GOT3 (cell line): ENCODE measurements at places on chromosomes 1 and 21.

GRCh38 chr1:47508702-47509431 lies 71.0 kb downstream of the FOXD2 start:
- no peak for DNase-seq

GRCh38 chr1:4079815-4080214 lies 179.7 kb upstream of the C1orf174 start:
- DNase-seq: no peak

- no peak for DNase-seq
Measured at GRCh38 chr1:76807543-76808260, 59.6 kb upstream of the ST6GALNAC5 start.

- DNase-seq: no peak
Measured at GRCh38 chr1:171800851-171801250, 19.4 kb downstream of the METTL13 start.

DNA sequence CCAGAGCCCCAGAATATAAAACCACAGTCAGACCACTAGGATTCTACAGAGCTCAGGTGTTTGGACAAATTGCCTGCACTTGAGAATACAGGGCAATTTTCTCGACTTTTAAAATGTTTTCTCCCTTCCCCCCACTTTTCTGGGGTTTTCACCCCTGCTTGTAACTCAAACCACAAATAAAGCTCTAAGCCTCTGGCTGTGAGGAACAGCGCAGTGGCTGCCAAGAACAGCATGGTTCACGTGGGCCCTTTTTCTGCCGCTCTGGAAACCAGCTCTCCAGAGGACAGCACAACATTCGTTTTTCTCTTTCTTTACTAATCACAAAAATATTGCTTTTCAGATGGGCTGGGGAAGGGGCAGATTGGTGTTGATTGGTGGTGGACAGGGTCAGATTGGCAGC lies 102.2 kb upstream of the JUN start:
- DNase-seq: no peak

DNA sequence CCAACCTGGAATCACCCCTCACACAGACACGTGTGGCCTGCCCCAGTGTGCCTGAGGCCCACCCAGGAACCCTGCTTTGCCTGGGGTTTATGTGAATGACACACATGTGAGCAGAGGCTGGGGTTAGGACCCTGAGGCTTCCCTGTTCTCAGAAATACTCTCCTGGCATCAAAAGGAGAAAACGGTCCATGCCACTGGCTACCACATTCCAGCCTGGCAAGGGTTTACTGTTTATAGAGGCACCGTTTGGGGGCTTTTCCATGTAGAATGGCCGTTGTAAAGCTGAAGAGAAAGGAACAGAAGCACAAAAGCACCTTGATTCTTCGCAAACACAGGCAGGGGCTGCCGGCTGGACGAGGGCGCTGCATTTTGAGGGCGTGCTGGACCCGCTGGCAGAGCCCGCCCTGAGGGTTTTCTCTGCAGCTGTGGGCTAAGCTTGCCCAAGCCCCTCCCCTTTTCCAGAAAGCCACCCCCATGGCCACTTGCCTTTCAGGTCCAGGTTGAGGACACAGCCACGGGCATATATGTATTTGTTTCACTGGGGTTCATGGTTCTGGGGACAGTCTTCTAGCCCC lies 13.0 kb downstream of the TFF3 start:
- DNase-seq: no peak

- no peak for DNase-seq
Measured at GRCh38 chr1:78758506-78758905, 108.9 kb downstream of the IFI44 start.

- DNase-seq: no peak
Measured at GRCh38 chr1:205072881-205073280, 11.4 kb downstream of the TMEM81 start.

DNA sequence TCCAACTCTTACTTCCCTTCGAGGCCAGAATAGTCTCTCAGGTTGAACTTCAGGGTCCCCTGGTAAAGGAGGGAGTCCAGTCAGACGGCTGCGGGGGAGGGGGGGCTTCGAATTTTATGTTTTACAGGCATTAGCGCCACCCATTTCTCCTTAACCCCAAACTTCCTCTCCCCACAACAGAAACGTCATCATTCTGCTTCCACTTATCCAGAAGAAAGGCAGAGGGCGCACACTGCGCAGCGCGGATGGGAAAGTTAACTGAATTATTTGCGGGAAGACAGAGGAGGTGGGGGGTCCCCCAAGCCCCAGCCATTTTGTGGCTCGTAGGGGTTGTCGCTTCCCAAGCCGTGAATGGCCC lies 529 bp upstream of the PRMT2 start:
- no peak for DNase-seq

GRCh38 chr1:94272388-94272787 lies 35.0 kb upstream of the ARHGAP29 start:
- no peak for DNase-seq

DNA sequence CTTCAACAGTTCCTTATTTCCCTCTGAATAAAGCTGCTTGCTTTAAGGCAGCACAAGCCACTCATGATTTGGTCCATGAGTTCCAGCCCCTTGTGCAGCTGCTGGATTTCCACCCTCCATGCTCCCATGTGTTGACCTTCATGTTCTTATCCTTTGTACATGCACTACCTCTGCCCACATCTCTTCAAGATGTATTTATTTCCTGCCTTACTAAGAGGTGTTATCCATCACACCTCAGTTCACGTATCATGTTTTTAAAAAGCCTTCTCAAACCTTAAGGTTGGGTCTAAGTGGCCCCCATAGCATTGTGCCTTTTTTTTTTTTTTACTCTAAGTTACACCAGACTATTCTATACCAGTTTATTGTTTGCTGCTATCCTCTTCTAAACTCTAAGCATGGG lies 107.7 kb downstream of the SIPA1L2 start:
- no peak for DNase-seq

- no peak for DNase-seq
Measured at GRCh38 chr1:182459949-182460348, 10.0 kb downstream of the RGSL1 start.

- peak; percentile 70 for DNase-seq
Measured at GRCh38 chr1:32221980-32222755, at the start of the genes EIF3I and TMEM234. TSS of gene EIF3I (plus strand) at chr1:32222407. CDS start at chr1:32222442, 35 bp downstream. TSS of gene TMEM234 (minus strand) at chr1:32222353. CDS start at chr1:32222322, 31 bp downstream.

- no peak for DNase-seq
Measured at GRCh38 chr1:167516404-167517388, 1.6 kb downstream of the CD247 start.

GRCh38 chr1:227758366-227758765 lies 23.1 kb downstream of the SNAP47 start:
- no peak for DNase-seq

GRCh38 chr1:151128800-151129199 lies 17.6 kb downstream of the SEMA6C start:
- no peak for DNase-seq

GRCh38 chr21:37904856-37905255 lies 11.4 kb downstream of the KCNJ6 start:
- DNase-seq: no peak

GRCh38 chr1:158356616-158357015 lies 2.9 kb downstream of the CD1E start:
- no peak for DNase-seq

- no peak for DNase-seq
Measured at GRCh38 chr1:38700077-38700470, 159.5 kb downstream of the RRAGC start.
